Trophoblast cell (in vitro differentiated cells and primary cell): ENCODE measurements at places on chromosomes 11 and 22.
A peak's percentile ranks its signal among the peaks of the same experiment; 100 is the strongest.

GRCh38 chr11:76721755-76722677 lies 51.5 kb upstream of the LRRC32 start:
- peak; percentile 86 for DNase-seq

- no peak for DNase-seq
These were observed 36.8 kb upstream of the ZBED5 start for GRCh38 chr11:10894666-10895065.

- DNase-seq: peak; percentile 76
These were observed 55.3 kb upstream of the FBXO3 start for GRCh38 chr11:33829430-33830141.

GRCh38 chr22:21033895-21034294 lies 1.5 kb upstream of the SLC7A4 start:
- no peak for DNase-seq

DNA sequence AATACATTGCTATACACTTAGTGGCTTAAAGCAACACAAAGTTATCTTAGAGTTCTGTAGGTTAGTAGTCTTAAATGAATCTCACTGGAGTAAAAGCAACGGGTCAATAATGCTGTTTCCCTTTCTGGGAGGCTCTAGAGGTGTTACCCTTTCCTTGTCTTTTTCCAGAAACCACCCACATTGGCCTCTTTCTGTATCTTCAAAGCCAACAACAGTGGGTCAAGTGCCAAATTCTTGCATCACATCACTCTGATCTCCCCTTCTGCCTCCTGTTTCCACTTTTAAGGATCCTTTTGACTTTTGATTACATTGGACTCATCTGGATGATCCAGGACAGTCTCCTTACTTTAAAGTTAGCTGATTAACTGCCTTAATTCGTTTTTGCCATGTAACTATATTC lies 93.6 kb downstream of the DDX10 start:
- no peak for DNase-seq

- DNase-seq: no peak
These were observed 26.0 kb downstream of the DUSP8 start for GRCh38 chr11:1546077-1546535.

- DNase-seq: no peak
These were observed 417.9 kb upstream of the DDI1 start for GRCh38 chr11:103618528-103618927.

DNA sequence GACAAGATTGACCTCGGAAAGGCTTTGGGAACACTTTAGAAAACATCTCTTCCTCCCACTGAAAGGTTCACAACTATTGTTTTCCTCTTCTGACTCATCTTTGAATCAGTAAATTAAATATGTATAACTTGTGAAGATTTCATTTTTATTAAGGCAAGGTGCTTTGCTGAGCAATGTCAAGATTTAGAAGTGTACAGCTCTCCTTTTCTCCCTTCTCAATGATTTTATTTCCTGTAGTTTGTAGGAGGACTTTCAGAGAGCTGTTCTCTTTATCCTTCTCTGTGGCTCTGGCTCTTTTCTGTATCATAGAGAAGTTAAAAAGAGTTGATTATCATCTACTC lies 594.2 kb downstream of the METTL15 start:
- no peak for DNase-seq
